Naive thymus-derived CD4-positive, alpha-beta T cell (primary cell): ENCODE measurements at places on chromosomes 6 and 20. TPM values are rescaled to one million over a fixed set of nuclear protein-coding genes. Genes with fewer than 3 reads are reported as not detected.

Gene MUCL3
- not detected for polyA plus RNA-seq

Gene DEFB132
- polyA plus RNA-seq: not detected

Gene F13A1
- polyA plus RNA-seq: 0.04 TPM

Gene ZNF311
- polyA plus RNA-seq: 0.47 TPM

Gene BPIFA1
- not detected for polyA plus RNA-seq

Gene ADGB
- polyA plus RNA-seq: not detected
